ENCODE measurements at places on chromosomes 16 and 17.

DNA sequence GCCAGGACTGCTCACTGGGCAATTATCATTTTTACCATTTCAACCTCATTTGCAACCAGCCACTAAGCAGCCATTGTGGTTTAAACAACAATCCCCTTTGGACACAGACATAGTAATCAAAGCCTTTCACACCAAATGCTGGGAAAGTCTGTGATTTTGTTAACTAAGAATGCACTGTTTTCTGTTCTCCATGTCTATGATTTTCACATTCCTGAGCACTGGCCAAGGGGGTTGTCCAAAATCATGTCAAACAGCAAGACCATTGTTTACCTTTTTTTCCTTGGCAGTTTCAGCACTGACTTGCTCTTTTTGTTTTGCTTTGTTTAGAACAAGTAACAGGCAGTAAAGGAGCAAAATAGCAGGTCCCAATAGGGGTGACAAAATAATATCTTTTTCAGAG, 106.3 kb upstream of the SIAH1 start:
- no peak for DNase-seq

- peak; percentile 7 for DNase-seq
Observed at GRCh38 chr16:72467157-72467759, 295.3 kb upstream of the PMFBP1 start.

DNA sequence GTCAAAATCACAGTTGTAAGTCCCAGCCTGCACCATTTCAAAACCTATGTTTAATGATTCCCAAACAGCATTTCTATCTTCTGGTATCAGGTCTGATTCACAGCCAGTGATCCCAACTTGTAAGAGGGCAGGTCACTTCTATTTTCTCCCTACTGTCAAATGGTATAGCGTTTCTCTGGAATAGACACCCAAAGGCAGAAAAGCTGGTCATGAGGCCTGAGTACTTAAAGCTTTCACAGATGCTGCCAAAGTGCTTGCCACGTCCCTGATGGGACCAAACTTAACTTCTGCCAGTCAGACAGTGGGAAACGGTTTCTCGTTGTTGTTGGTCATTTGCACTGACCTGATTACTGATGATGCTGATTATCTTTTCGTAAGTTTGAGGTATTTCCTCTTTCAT, 43.4 kb downstream of the CYTH1 start:
- no peak for DNase-seq

DNA sequence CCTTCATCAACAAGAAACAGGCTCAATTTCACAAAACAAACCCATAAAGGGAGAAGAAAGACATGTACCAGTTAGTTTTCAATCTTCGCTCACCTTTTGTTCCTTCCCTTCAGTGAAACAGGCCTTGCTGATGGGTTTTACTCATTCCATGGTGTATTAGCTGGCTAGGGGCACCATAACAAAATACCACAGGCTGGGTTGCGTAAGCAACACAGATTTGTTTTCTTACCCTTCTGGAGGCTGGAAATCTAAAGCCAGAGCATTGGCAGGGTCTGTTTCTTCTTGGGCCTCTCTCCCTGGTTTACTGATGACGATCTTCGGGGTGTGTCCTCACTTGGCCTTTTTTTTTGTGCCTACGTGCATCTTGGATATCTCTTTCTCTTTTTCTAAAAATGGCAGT, 383.4 kb upstream of the RBFOX1 start:
- no peak for DNase-seq

- no peak for DNase-seq
Observed at GRCh38 chr16:85303354-85303883, 191.1 kb upstream of the CIBAR2 start.

DNA sequence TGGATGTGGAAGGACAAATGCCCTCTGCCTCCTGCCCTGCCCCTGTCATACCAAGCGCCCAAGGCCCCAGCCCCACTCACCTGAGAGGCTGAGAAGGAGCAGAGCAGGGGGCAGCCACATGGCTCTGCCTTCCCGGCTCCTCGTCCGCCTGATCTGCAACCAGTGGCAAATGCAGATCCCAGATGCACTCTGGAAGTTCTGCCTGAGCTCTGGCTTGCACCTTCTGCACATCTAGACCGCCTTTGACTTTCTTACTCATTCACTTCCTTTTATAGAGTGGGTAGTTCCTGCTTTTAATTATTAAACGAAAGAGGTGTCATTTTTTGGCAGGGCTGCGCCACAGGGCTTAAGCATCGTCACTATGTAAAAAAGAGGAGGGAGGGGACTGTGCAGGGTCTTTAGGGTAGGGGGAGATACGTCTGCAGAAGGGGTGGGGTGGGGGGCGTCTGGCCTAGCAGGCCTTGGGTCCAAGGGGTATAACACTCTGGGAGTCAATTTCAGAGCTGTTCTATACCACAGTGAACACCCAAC, at the start of gene CD300LB:
CD300LB (minus strand) TSS at position 245 of the 531 bp plus-strand sequence; CDS start at position 120, 125 bp downstream.
- no peak for DNase-seq

DNA sequence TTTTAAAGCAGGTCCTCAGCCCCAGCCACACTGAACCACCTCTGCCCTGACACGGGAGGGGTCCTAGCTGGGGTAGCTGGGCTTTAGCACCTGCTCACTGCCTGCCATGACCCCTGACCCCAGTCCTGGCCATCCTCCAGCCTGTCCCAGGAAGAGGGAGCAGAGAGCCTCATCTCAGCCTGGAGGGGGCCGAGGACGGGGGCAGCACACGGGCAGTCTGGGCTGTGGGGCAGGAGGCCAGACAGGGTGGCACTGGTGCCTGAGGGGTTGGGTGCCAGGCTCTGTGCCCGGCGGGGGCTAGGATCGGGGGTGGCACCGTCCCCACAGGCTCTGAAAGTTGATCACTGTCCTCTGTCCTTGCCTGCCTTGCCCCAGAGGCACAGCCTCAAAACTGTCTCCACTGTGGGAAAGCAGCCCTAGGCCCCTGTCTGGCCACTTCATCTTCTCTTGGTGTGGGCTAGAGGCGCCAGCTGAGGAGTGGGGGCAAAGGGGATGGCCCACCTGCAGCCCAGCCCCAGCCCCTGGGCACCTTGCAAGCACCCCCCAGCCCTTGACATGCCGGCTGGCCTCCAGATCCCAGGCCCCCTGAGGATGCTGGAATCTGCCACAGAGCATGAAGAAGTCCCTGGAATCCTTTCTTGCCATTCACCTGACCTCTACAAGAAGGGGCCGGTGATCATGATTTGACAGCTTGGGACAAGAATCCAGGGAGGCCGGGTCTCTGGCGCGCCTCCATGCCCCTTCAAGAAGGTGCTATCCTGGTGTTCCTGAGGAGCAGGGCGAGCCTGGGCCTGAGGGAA, 15.7 kb downstream of the ENDOV start:
- DNase-seq, result no peak

GRCh38 chr16:89742948-89743347, 21.6 kb downstream of the ZNF276 start:
- no peak for DNase-seq

DNA sequence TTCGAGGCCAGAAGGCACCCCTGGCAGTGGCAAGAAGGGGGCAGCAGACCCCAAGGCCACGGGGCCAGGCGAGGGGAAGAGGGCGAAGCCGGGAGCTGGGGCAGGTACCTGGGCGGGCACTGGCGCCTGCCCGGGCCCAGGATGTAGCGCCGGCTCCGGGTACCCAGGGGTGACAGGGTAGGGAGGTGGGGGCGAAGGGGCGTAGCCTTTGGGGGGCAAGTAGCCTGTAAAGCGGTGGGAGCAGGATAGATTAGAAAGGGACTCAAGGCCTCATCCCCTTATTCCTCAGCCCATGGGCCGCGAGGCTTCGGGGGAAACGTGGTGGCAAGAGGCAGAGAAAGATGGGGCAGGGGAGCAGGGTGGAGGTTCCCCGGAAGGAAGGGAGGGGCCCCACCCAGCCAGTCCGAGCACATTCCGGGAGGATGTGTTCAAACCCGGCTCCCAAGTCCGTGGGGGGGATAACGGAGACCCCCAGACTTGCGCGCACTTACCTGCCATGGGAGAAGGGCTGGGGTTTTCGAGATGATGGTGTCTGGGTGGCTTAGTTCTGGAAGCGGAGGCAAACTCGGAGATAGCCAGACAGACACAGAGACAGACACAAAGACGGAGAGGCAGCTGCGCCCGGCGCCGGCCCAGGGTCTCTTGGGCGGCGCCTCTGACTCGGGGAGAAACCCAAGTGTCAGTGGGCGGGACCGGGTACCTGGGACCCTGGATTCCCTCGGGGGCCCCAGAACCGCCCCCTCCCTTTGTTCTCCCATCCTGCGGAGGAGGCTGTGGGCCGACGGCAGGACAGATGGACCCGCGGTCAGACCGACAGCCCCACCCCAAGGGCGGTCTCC, 493 bp downstream of the PLSCR3 start:
- DNase-seq, result no peak

- no peak for DNase-seq
Observed at GRCh38 chr16:66256919-66257318, 109.6 kb upstream of the CDH5 start.

DNA sequence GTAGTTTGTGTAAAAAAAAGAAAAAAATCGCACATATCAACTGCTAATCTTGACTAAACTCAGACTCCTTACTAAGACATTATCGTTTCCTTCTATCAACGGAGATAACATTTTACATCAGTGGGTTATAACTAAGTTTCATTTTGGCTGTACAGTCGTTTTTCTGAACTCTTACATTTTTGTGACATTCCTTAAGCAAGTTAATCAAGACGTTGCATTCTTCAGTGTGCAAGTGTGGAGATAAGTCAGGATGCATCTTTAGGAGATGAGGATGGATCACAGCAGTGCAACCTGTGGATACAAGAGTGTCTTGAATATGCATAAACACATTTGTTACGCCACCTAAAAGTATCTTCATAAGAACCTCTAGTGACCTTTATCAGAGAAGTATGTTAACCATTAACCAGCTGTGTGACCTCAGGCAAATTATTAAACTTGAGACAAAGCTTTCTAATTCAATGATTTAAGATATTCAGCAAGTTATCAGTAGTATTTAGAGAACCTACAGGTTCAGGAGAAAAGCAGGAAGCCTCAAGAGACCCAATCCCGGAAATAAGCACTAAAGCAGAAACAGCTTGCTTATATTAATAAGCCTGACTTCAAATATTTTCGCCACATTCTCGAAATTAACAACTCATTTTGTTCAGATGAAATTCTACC, 9.4 kb downstream of the CMC2 start:
- no peak for DNase-seq

DNA sequence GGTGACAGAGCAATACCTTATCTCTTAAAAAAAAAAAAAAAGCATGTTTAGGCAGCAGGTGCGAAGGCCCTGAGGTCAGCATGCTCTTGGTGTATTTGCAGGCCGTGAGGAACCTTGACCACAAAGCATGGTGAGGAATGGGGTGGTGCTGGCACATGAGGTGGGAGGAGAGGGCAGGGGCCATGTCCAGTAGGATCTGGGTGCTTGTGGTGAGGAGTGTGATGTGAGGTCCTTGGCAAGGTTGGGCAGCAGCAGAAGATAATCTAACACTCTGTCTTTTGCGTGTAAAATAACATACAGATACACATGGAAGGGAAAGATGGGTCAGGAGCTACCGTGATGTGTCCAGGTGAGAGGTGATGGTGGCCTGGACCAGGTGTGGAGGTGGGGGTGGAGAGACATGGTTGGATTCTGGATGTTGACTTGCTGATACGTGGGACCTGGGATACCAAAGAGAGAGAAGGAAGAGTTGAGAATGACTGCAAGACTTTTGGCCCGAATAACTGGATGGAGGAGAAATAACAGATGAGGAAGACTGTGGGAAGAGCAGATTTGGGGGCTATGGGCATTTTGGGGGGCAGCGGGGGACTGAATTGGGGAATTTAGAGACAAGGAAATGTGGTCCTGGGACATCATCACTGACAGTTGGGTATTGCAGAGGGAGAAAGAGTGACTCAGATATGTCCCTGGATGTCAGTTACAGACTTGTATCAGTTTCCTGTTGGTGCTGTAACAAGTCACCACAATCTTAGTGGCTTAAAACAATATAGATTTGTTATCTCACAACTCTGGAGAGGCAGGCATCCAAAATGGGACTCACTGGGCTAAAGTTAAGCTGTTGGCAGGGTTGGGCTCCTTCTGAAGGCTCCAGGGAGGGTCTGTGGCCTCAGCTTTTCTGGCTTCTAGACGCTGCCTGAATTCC, 274.9 kb downstream of the HAPSTR1 start:
- no peak for DNase-seq

DNA sequence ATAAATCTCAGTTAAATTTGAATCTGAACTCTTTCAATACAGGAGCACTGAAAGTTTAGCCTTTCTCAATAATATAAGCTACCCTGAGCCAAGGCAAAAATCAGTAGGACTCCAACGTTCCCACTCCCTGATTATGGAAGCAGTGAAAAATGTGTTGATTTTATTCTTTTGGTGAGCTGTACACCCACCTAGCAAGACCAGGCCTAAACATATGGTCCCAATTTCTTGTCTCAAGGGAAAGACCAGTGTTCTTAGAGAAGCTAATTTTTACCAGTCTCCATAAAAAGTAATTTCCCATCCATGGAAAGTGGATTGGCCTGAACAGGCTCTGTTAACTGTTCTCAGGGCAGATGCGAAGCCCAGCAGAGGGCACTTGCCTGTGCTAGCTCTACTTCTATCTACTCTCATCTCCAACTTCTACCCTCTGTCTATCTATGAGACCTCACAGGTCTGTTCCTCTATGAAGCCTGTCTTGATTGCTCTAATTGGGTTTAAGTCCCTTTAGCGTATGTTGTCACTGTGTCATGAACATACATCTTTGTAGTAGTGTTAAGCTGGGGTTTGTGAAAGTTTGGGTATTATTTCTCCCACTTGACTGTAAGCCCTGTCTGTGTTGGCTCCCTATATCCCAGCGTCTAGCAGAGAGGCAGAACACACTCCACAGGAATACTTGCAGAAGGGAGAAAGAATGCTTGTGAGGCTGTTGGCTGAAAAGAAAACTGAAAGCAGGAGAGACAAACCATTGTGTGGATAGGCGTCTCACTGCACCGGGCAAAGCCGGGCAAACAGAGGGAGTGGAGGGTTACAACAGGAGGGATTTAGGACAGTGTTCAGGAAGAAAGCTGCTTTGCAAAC, 167.1 kb upstream of the MAF start:
- DNase-seq, result no peak

DNA sequence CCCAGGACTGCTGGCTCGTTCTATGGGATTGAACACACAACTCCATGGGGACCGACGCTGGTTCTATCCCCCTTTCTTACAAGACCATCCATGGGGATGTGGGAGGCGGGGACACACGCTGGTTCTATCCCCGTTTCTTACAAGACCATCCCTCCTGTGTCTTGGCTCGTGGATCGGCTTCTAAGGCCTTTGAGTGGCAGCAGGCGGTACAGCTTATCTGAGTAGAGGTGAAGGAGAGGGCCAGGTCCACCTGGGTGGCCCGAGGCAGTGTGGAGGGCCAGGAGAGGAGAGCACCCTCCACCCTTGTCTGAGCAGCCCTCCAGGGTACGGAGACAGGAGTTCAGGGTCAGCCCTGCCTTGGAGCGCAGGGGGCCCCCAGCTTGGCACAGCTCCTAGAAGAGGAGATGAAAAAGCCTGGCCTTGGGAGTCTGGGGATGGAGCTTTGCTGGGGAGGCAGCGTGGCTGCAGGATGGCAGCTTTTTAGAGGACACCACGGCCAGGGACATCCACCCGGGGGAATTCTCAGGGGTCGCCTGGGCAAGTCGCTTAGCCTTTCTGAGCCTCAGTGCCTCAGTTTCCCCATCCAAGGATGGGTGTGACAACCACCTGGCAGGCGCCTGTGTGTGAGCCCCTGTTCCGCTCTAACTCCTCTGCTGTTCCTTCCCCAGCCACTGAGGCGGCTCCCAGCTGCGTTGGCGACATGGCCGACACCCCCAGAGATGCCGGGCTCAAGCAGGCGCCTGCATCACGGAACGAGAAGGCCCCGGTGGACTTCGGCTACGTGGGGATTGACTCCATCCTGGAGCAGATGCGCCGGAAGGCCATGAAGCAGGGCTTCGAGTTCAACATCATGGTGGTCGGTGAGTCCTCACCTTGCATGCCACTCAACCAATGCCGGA, 341.0 kb downstream of the SEC14L1 start:
- no peak for DNase-seq

- no peak for DNase-seq
Observed at GRCh38 chr16:85755929-85756768, 5.3 kb upstream of the C16orf74 start.

GRCh38 chr16:89037261-89038152, 56.1 kb upstream of the ACSF3 start:
- DNase-seq, result no peak
